NCI-H446 (cell line): ENCODE measurements at places on chromosomes 7 and 10.
A peak's percentile ranks its signal among the peaks of the same experiment; 100 is the strongest.

GRCh38 chr7:16028636-16029035 lies 342.2 kb upstream of the MEOX2 start:
- DNase-seq = no peak

DNA sequence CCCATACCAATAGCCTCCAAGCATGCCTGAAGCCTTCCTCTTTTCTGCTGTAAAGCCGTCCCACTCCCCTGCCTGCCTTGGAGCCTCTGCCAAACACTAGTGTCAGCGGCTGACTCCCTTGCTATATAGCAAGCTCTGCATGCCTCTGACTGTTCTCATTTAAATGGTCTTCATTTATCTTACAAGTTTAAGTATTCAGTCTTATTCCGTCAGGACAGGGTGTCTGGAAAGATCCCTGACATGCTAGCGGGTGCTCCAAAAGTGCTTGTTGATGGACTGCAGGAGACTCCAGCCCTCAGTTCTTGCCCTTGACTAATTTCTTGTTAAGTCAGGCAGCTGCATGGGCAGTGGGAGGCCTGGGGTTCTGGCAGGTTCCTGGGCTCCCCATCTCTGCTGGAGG lies 298.7 kb downstream of the GFRA1 start:
- no peak for DNase-seq

GRCh38 chr7:85039196-85039923 lies 147.5 kb downstream of the SEMA3D start:
- no peak for DNase-seq

- no peak for DNase-seq
Measured at GRCh38 chr7:4068286-4068685, 613.8 kb upstream of the FOXK1 start.

- DNase-seq = no peak
Measured at GRCh38 chr7:94022550-94022949, 18.4 kb upstream of the BET1 start.

GRCh38 chr7:55903985-55904759 lies 16.9 kb downstream of the ZNF713 start:
- no peak for DNase-seq

DNA sequence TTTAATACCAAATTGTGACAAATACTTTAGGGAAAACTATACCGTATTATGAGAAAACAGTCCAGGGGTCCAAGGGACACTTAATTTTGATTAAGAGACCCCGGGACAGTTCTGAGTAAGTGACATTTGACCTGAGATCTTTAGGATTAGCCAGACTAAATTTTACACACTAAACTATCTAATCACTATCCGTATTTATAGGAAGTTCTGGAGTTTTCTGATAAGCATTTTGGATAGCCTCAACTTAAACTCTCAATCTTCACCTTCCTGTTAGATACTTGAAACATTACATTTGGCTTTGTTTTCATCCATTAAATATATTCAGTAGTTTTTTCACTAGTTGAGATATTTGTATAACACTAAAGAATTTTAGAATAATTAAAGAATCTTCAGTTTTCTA lies 5.4 kb downstream of the PIK3CG start:
- DNase-seq = no peak

DNA sequence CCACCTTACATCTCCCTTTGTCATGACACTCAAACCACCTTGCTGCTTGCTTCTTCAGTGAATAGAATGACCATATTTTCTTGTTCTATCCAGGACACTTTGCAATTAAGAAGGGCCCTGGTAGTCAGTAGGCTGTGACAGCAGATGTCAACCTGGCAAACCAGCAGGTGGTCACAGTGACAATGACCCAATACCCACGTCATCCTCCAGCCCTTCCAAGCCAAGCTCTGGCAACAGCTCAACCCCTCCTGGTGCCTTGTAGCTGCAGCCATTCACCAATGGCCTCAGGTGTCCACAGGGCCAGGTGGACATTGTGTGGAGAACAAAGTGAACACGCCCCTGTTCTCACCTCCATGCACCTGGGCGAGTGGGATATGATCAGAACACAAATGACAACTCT lies 87.6 kb upstream of the MACROH2A2 start:
- no peak for DNase-seq

GRCh38 chr10:122939856-122940543 lies 14.0 kb downstream of the C10orf88 start:
- DNase-seq = no peak

DNA sequence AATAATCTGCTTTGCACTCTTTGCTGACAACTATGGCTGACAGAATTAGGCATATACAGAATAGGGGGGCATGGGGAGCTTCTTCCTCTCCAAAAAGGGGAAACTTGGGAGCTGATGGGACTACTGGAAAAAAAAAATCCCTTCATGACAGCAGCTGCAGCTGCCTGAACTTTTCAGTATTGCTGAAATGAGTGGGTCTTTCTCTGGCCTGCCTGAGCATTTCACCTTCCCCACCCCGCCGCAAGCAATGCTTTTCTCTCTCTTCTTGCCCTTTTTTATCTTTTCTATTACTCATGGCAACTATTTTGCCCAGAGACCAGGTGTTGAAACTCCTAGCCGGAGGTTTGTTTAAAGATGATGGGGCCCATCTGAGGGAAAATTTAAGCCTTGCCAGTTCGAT lies 244.9 kb downstream of the SEMA3D start:
- no peak for DNase-seq

DNA sequence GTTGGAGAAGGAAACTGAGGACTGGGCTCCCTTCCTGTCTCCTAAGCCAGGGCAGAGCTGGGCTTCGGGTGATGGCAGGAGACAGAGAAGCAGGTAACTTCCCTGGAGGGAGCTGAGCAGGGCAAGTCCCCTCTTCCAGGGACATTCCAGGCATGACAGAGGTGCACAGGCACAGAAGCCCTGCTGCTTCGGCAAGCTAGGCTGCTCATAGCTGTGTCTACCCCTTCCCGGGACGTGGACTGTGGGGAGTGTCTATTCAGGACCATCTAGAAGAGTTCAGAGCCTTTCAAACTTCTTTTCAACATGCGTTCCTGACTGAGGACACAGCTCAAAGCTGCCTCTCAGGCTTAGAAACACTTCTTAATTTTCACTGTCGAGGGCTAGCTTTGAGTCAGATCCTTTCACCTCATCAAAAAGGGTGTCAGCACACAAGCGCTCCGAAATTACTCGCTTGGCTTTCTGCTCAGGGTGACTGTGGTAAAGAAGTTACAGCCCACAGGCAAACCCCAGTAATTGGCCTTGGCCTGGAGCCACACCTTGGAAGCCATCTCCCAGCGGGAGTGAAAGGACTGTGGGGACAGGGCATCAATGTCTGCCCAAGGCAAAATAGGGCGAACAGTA lies 63.7 kb upstream of the STEAP1B start:
- DNase-seq = no peak

DNA sequence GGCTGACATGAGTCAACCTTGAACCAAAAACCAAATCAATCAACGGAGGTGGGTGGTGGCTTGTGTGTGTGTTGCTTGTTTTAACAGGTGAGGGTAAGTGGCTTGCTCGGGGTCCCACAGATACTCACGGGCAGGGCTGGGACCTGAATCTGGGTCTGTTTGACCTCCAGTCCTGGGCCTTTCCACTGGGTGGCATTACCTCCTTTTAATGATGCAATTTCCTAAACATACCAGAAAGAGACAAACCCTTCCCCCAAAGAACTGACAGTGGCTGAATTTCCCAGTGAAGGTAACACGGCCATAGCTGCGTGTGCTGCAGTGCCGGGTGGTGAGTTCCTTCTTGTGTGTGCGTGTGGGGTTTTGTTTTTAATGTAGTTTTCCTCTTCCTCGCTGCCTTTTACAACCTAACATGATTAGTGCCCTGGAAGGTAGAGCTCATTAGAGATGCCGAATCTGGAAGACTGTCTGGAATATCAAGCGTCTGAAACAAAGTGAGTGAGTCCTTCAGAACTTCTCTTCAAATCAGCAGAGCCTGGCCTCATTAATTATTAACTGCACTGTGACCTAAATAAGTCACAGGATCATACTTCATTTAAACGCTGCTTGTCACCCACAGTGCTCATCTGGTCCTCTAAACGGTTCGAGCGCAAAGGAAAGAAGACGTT lies 166.1 kb upstream of the TCERG1L start:
- DNase-seq = no peak

DNA sequence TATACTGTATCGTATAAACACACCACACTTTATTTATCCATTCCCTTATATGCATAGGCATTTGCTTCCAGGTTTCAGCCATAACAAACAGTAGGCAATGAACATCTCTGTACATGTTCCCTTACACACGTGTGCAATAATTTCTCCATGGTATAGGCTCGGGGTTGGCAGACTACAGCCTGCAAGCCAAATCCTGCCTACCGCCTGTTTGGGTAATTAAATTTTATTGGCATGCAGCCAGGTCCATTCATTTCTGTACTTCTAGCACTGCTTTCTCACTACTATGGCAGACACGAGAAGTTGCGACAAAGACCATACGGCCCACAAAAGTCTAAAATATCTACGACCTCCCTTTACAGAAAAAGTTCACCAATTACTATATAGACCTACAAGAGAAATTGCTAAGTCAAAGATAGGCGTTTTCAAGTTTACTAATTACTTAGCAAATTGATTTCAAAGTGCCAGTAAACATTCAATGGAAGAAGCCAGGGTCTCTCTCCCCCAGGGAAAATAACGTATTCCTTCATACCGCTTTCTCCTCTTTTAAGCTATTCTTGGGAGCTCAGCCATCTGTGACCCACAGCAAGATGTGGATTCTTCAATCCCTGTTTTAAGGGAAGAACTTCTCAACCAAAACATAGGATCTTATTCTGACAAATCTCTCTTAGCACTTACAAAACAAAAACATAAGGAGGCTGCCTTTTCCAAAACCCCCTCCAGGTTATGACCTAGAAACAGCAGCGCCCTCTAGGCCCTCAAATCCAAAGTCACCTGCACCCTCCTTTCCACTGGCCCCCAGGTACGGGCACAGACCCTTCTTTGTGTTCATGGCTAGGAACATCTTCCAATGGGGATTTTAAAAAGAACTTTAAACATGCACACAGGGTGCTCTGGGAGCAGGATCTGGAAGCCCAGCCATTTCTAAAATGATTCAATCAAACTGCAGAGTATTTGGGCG lies 100.5 kb downstream of the FGFR2 start:
- peak; percentile 71 for DNase-seq

- no peak for DNase-seq
Measured at GRCh38 chr10:49357910-49358309, 38.0 kb downstream of the DRGX start.

DNA sequence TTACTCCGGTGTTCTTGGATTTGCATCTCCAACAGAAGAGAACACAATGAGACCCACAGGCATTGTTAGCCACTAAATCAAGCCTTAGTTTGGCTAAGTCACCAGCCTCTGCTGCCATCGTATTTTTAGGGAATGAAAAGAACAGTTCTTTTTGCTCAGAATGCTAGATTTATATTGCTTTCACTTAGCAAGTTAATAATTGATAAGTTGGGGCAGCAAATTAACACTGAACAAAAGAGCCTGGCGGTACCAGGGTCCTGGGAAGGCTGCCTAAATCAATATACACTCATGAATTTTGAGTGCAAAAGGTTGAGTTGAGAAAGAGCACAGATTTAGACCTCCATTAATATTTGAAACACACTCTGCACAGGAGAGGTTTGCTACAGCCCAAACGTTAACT lies 767.7 kb downstream of the TYW1 start:
- no peak for DNase-seq

- no peak for DNase-seq
Measured at GRCh38 chr7:96436880-96437279, 115.0 kb upstream of the SLC25A13 start.

GRCh38 chr7:16571941-16572340 lies 45.3 kb downstream of the LRRC72 start:
- no peak for DNase-seq

- DNase-seq = no peak
Measured at GRCh38 chr10:129521161-129522025, 54.4 kb downstream of the MGMT start.

DNA sequence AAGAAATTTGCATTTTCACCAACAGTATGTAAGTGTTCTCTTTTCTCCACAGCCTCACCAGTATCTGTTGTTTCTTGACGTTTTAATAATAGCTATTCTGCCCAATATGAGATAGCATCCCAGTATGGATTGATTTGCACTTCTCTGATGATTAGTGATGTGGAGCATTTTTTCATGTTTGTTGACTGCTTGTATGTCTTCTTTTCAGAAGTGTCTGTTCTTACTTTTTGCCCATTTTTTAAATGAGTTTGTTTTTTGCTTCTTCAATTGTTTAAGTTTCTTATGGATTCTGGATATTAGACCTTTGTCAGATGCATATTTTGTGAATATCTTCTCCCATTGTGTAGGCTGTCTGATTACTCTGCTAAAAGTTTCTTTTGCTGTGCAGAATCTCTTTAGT lies 12.2 kb upstream of the TPK1 start:
- DNase-seq = no peak

DNA sequence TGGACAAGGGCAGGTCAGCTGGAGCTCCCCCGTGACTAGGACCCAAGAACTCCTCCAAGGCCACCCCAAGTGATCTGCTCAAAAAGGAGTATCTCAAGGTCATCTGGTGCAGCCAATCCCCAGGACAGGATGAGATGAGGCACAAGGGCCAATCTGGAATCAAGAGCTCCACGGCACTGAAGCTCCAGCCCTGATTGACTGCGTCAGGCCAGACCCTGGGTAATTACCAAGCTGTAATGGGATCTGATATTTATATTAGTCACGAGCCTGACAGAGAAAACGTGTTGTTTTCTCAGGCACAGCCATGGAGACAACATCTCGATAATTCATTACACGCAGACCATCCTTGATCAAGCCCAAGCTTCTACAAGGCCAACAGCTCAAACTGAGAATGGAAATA lies 4.2 kb downstream of the KCNMA1 start:
- DNase-seq = no peak

- no peak for DNase-seq
Measured at GRCh38 chr7:5502721-5503243, 79.1 kb upstream of the TNRC18 start.

- DNase-seq = no peak
Measured at GRCh38 chr10:117135480-117136140, 2.5 kb downstream of the VAX1 start.

DNA sequence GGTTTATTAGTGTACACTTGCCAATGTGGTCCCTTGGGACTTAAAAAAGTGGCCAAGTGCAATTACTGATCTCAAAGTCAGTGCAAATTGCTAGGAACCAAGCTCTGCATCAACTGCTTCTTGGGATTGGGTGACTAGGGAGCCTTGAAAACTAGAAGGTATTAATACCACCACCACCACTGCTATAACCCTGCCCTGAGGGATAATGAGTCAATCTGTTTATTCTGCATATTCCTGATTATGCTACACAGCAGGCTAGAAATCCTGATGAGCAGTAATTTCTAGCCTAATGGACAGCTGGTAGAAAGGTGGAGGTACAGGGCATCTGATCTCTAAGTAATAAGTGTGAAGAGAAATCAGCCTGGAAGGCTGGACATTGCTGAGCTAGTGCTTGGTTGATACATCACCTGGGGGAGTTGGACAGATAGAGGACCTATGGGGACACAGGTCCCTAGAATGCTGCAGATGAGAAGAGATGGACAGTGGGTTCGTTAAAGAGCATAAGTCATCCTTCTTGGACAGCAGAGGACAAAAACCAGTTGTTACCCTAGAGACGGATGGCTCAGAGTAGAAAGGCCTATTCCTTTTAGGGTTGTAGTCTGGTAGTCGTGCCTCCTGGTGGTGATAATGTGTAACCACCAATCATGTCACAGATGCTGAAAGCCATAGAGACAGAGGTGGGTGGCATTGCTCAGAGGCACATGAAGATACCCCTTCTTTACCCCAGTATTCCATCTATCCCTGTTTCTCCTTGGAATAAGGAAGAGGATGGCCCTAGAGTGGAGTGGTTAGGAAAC lies 554.8 kb downstream of the SORCS1 start:
- DNase-seq = no peak
